LoVo (cell line): ENCODE measurements at places on chromosomes 1 and 21.

GRCh38 chr1:197182716-197183115 lies 36.2 kb upstream of the ASPM start:
- no peak for DNase-seq

GRCh38 chr1:207941665-207942064 lies 30.7 kb upstream of the CD34 start:
- no peak for DNase-seq

GRCh38 chr1:197928849-197929336 lies 11.7 kb downstream of the LHX9 start:
- no peak for DNase-seq

DNA sequence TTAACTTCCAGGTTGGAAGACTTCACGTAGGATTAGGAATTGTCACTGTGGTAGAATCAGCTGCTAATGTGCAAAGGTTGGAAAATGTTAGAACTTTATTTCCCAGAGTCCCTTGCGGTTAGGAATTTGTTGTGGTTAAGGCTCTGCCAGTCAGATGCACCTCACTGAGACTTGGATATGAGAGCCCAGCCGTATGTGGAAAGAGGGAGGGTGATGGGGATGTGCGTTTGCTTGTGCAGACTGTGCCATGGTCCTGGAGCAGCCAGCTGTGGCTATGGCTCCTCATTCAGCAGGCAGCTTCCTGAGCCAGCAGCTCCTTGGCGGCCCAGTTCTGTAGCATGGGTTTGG lies 12.5 kb downstream of the S100A10 start:
- DNase-seq: no peak

- no peak for DNase-seq
Observed at GRCh38 chr1:62951428-62951827, 167.5 kb downstream of the ATG4C start.

DNA sequence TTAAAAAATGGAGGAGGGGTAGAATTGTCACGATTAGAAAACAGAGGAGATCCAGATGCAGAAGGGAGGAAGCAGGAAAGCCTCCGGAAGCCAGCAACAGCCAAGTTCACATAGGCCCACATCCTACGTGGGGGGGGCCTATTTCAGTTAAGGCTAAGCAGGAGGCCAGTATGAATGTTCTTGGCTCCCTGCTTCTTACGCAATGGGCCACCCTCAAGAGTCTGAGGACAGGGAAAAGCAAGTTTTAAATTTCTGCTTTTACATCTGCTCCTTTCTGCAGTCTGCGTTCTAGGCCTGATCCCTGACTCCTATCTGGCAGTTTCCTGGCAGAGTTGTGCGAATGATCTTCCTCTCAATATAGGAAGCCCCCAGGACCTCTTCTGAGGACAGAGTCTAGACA lies 30.6 kb downstream of the RABIF start:
- DNase-seq: no peak

DNA sequence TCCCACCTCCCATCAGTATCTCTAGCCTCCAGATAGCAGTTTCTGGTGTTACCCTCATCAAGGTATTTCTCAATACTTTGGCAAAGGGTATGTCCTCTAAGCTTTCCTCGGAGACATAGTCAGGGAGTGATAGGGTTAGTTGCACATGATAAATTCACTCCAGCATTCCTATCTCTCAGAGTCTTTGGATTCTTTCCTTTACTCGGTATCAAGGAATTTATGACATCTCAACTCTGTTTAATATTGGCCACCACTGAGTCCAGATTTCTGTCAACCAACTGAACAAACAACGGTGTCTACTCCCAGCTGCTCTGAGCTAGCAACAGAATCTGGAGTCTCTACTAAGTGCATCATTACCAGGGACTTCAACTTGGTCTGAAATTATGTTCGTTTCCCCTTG lies 233.4 kb downstream of the TM2D1 start:
- DNase-seq: no peak
